Stimulated activated CD8-positive, alpha-beta memory T cell treated with anti-CD3 and anti-CD28 coated beads, Interleukin-4, amount 100 ng/mL, for 48 hours (primary cell): ENCODE measurements at places on chromosomes 1 and 21.

DNA sequence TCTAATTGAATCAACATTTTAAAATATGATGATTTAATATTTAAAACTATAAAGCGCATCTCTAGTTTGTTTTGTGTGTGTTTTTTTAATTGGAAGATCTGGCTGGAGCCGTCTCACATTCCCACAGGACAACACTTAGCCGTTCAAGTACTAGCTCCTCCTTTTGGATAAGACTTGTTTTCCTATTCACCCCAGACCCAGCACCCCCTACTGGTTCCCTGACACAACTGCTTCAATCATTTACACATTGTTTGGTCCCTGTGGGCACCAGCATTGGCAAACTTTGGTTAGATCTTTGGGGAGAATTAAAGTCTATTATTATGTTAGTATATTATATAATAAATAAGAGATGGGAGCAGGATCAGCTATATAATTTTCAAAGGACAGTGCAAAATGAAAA is 34.5 kb downstream of the TYW3 start:
- DNase-seq, result no peak

GRCh38 chr1:41557751-41558455 is 73.4 kb upstream of the EDN2 start:
- peak; percentile 14 for DNase-seq

GRCh38 chr1:236394879-236395229 is 768 bp downstream of the EDARADD start:
- DNase-seq, result no peak

GRCh38 chr1:165397944-165398343 is 41.4 kb upstream of the LMX1A start:
- DNase-seq, result no peak

DNA sequence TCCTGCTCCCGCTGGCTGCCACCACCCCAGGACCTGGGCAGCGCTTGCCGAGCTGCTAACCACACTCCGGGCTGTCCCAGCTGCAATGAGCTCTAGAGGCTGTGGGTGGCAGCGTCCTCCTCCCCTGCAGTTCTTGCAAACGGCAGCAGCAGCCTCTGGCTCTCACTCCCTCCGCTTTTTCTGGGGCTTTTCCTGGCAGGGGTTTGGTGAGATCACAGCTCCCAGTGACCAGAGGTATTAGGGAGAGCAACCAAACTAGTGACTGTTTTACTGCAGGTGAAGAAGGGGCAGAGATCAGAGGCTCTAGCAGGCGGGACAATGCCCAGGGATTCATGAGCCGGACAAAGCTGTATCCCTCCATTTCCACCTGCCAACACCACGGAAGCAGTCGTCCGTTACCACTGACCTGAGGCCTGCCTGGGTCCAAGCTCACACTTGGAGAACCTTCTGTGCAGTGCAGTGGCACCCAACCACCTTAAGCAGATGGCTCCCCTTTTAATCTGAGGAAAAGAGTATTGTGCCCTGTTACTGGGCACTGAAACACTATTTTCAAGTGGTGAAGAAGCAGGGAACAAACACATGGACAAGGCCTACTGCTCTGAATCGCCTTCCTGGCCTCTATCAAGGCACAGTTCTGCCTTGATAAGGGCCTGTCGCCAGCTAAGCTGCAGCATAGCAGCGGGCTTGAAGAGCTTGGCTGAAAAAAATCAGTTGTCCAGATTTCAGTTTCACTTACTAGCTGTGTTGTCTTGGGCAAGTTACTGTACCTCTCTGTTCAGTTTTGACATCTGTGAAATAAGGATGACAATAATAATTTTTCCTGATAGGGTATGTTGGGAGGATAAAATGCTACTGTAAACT is at the start of gene F5:
F5 (minus strand) TSS at position 87 of the 861 bp plus-strand sequence. CDS start 95 bp downstream, outside the sequence.
- DNase-seq, result peak; percentile 84

DNA sequence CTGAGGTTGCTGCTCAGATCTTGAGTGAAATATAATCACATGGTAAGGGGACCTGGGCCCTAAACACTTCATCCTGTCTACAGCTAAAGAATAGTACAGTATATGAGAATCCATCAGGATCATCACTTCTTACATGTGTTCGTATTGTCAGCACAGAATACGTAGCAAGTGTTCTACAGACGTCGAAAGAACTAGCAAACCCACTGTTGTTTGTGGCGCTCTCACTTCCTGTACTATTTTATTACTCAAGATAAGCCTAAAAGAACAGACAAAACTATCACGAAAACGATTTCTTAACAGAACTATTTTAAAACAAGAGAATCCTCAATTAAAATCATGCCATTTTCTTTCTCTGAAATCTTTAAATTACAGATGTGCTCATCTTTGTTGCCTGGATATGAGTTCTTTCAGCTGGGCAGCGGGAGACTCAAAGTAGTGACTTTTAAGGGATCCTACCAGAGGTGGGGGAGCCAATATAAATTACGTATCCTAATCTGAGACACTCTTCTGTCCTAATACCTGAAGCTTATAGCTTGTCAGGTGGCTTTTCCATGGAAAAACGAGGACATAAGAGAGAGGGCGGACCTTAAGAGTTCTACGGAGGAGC is 724 bp downstream of the ST7L start:
- DNase-seq, result no peak

- DNase-seq, result no peak
These were observed 197.9 kb upstream of the DAB1 start for GRCh38 chr1:57621776-57622175.

GRCh38 chr1:204232526-204232925 is 18.7 kb upstream of the GOLT1A start:
- DNase-seq, result no peak

DNA sequence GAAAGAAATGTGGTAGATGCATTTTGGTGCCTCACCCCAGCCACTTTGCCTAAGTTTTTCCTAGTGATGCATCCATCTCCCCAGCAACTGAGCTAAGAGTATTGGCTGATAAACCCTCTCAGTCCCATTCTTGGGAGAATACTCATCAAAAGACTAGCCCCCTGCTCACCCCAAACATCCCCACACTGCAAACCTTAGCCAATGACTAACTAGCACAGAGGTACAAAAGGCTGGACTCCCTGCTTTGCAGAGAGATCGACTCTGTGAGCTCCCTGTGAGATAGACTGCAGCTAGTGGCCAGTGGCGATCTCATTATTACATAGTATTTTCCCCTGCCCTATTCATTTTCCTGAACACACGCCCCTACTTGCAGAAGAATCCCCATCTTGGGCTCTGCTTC is 155.3 kb downstream of the HHIPL2 start:
- DNase-seq, result no peak

DNA sequence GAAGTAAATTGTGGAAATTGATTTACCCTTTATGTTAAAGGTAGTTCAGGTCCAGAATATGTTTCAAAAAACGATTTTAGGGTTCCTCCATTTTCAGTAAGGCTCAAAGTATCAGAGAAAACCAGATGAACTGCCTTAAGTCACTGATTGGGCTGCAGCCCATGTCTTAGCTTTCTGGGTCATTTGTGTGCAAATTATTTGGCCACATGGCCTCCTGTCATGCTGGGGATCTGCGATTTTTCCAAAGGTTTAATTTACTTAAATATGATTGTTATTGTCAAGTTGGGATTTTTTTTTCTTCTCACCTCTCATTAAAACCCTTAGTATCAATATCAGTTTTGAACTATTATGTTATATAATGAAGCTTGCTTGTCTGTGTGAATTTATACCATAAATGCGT is 135.9 kb upstream of the DPYD start:
- no peak for DNase-seq

- no peak for DNase-seq
These were observed 244.0 kb upstream of the DMRTA2 start for GRCh38 chr1:50667272-50667671.

DNA sequence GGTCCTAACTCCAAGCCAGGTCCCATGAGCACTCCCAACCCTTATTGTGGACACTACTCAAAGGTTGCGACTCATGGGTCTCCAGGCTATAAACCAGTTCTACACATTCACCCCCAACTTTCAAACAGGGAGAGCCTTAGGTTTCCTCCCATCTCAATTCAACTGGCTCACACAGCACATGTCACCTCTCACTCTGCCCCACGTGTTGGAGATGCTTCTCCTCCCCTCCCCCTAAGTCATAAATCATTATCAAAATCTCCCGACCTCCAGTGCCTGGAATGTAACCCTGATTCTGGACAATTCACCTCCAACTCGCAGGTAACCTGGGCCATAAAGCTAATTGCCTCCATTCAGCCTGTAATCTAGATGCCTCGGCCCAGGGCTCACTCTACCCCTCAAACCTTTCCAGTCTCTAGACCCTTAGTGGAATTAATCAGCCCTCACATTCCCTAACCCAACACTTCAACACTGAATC is 595 bp downstream of the AK2 start:
- peak; percentile 29 for DNase-seq

DNA sequence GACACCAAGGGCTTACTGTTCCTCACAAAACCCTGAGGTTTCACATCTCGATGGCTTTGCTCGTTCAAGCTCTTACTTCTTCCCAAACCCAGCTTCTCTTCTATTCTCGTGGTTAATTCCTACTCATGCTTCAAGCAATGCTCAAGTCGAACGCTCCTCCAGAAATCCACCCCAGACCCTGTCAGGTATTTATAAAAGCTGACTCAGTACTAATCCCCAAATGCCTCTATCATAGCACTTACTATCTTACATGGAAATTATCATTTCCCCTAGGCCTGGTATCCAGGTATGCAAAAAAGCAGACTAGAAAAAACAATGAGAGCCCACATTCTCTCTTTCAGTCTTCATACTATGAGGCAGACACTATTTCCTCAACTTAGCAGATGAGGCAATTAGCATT is 6.3 kb downstream of the EBNA1BP2 start:
- DNase-seq, result no peak

DNA sequence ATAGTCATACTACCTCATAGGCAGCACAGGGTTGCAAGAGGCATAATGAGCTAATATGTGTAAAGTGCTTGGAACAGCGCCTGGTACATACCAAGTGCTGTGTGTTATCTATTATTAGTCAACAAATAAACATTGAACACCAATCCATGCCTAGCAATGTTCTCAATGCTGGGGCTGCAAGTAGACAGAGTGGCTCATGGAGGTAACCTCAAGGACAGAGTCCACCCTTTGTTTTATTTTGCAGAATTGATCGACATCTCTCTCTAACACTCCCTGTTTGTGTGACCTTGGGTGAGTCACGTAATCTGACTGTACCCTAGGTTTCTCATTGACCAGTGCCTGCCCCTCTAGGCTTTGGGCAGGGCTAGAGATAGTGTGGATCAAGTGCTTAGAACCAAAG is 164.0 kb upstream of the KLHDC7A start:
- no peak for DNase-seq

GRCh38 chr1:208178091-208178529 is 66.1 kb downstream of the PLXNA2 start:
- DNase-seq, result no peak

DNA sequence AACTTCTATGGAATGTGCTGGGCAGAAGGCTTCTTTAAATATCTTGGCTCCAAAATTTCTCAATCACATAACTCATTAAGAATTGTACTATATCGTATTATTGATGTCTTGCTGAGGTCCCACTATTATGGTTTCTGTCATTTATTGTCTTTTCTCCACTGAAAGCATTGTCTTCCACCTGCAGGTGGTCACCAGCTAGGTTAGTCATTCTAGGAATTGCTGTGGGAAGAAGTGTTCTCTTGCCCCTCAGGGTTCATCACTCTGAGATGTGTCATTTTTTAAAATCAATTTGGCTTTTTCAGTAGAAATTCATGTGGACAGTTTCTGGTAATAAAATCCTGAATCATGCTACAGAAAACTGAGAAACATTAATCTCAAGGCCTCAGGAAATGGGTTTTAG is 66.1 kb downstream of the NCAM2 start:
- DNase-seq, result no peak

GRCh38 chr1:245956225-245956624 is 550.9 kb downstream of the SMYD3 start:
- peak; percentile 38 for DNase-seq

- peak; percentile 65 for DNase-seq
These were observed 141.7 kb downstream of the GALNT2 start for GRCh38 chr1:230208619-230209261.

DNA sequence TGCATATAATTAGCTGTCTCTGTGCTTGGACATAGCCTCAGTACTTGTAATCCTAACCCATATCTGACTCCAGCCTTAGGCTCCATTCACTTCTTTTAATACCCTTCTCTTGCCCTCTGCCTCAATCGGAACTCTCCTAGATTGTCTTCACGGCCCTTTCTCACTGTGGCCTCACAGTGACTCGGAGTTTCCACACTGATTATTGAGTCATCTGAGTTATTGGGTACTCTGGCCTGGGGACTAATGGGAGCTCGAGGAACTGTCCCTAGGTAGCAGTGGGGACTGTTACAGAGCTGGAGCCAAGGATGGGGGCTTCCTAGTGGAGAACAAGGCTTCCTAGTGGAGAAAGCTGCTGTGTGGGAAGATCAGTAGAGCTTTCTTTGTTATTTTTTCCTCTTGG is 17.0 kb downstream of the TRAF5 start:
- no peak for DNase-seq

DNA sequence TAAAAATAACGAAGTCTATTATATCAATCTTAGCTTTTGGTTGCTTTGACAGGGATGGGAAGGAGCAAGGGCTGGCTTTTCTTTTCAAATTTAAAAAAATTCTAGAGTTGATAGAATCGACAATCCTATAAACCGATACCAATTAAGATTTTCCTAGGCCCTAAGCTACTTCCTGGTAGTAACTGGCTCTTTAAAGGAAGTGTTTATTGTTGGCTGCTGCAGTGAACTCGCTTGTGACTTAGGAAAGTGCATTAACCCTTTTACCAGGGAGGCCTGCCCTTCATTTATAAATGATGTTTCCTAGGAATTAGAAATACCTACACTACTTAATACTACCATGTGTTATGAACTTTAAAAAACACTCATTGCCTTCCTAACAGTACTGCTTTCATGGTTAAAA is 33.2 kb downstream of the ATP5PF start:
- no peak for DNase-seq

DNA sequence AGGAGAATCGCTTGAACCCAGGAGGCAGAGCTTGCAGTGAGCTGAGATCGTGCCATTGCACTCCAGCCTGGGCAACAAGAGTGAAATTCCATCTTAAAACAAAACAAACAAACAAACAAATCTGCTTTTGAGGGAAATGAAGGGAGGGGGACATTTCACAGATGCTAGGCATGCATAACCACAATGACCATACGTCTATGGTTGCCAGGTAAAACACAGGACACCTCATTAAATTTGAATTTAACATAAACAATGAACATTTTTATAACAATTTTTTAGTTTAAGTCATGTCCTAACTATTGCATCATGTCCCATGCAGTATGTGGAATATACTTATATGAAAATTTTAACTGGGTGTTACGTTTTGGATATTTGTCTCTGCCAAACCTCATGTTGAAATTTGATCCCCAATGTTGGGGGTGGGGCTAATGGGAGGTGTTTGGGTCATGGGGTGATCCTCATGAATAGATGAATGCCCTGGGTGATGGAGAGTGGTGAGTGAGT is 31.0 kb upstream of the ZBTB18 start:
- no peak for DNase-seq

GRCh38 chr1:44031252-44032169 is at the start of gene SLC6A9:
SLC6A9 (minus strand) TSS chr1:44031462; CDS start chr1:44024277, 7,185 bp downstream.
- peak; percentile 65 for DNase-seq

GRCh38 chr1:85115933-85116332 is 67.6 kb upstream of the MCOLN3 start:
- no peak for DNase-seq

GRCh38 chr1:55374801-55375616 is 159.8 kb upstream of the USP24 start:
- no peak for DNase-seq

- DNase-seq, result no peak
These were observed 26.1 kb upstream of the PSMG1 start for GRCh38 chr21:39209334-39209688.
